C1 segment of cervical spinal cord (tissue), 14 donors: ENCODE measurements at places on chromosomes 3 and 15.

GRCh38 chr3:108546247-108546646 lies 35.9 kb upstream of the MYH15 start:
- DNase-seq, result no peak

- DNase-seq, result no peak
Measured at GRCh38 chr3:71984843-71985613, 200.1 kb upstream of the PROK2 start.

GRCh38 chr15:44554934-44555723 lies 18.2 kb downstream of the EIF3J start:
- no peak for DNase-seq

DNA sequence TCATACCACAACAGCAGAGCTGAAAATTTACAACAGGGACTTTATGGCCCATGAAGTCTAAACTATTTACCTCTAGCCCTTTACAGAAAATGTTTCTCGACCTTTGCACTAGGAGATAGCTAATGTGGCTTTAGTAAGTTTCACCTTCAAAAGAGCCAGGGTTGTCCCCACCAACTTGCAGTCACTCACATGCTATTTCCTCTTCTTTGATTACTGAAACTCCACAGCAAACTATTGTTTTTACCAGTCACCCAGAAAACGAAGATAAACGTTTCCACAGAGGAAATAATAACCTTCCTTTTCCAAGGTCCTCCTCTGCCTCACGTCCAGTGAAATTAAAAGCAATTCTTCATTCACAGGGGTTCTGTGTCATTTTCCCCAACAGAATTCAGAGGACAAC lies 48.2 kb downstream of the WWTR1 start:
- DNase-seq, result no peak

DNA sequence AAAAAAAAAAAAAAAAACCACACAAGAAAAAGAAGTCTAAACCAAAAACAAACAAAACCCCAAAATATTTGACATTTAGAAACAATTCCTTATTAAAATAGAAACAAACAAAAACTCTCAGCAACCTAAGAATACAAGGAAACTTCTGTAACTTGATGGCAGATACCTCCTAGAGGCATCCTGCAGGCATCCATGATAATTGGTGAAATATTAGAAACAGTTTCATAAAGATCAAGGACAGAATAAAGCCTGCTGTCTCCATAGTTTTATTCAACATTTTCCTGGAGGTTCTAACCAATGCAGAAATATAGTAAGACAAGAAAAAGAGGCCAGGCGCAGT lies 63.0 kb upstream of the TRPM1 start:
- no peak for DNase-seq

- peak; percentile 17 for DNase-seq
Measured at GRCh38 chr15:89088605-89089315, 504 bp downstream of the ABHD2 start.

GRCh38 chr15:48929661-48930060 lies 34.1 kb downstream of the SHC4 start:
- no peak for DNase-seq

GRCh38 chr3:5019411-5020241 lies 40.4 kb downstream of the BHLHE40 start:
- DNase-seq, result no peak

GRCh38 chr3:174120997-174121396 lies 723.5 kb downstream of the NLGN1 start:
- no peak for DNase-seq

GRCh38 chr15:36172955-36173354 lies 406.5 kb upstream of the CDIN1 start:
- no peak for DNase-seq

GRCh38 chr3:12289524-12289923 lies 654 bp downstream of the PPARG start:
- no peak for DNase-seq
